ENCODE measurements at places on chromosomes 11 and 22. TPM values are rescaled to one million over a fixed set of nuclear protein-coding genes. Genes with fewer than 3 reads are reported as not detected.

Gene CCDC85B
- 59.0 TPM for polyA plus RNA-seq

Gene CERK
- 66.7 TPM for polyA plus RNA-seq

Gene FERMT3
- polyA plus RNA-seq: 119 TPM

Gene RCN1
- polyA plus RNA-seq: 7.0 TPM

Gene NOX4
- not detected for polyA plus RNA-seq

Gene CDCA5
- polyA plus RNA-seq: 0.31 TPM

Gene PDE3B
- 81.2 TPM for polyA plus RNA-seq

Gene SMTNL1
- 0.44 TPM for polyA plus RNA-seq

Gene IRAG1
- polyA plus RNA-seq: not detected

Measured in naive thymus-derived CD4-positive, alpha-beta T cell (primary cell).